ENCODE measurements at places on chromosomes 1 and 21.
A peak's percentile ranks its signal among the peaks of the same experiment; 100 is the strongest.

GRCh38 chr1:10686404-10687040, 109.9 kb downstream of the CASZ1 start:
- no peak for DNase-seq

DNA sequence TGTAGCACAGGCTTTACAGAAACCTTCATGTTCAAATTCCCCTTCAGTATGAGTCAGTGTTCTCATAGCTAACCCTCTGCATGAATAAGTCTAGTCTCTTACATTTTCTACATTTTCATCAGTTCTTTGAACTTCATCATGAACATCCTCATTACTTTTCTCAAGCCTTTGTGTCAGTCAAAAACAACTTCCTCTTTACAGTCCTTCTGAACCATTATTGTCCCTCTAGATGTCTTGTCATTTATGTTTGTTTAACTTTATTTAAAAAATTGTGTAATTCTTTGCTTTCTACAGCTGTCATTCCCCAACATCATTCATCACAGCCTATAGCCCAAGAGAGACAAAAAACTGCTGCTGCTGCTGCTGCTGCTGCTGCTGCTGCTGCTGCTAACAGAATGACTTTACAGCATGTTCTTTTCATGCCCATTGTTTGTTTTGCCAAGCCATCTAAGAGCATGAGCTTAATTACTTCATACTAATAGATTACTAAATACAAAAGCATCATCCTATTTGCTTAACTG, 133.1 kb downstream of the LRRC40 start:
- DNase-seq = peak; percentile 17

DNA sequence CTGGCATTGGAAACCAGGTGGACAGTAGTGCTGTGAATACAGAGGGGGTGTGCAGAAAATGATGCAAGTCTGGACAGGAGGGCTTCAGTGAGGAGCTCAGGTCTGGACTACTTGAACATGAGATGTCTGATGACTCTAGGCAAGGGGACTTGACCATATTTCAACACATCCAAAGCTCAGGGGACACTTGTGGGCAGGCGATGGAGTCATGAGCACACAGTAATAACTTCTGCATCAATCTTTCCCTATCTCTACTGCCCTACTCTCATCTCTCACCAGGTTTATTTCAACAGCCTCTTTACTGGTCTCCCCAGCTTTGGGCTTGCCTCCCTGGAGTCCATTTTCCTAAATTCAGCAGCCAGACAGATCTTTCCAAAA, 21.9 kb downstream of the FMO2 start:
- no peak for DNase-seq

DNA sequence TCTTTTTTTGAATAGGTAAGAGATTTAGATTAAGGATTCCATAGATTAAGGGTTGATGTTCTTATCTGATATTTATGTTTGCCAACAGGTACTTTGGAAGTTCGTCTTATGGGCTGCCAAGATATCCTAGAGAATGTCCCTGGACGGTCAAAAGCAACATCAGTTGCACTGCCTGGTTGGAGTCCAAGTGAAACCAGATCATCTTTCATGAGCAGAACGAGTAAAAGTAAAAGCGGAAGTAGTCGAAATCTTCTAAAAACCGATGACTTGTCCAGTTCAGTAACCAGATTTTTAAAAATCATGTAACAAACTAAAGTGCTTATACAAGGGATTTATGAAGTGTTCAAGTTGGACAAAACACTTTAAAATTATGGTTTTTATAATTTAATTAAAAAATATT, 100.5 kb downstream of the PKN2 start:
- DNase-seq = no peak

DNA sequence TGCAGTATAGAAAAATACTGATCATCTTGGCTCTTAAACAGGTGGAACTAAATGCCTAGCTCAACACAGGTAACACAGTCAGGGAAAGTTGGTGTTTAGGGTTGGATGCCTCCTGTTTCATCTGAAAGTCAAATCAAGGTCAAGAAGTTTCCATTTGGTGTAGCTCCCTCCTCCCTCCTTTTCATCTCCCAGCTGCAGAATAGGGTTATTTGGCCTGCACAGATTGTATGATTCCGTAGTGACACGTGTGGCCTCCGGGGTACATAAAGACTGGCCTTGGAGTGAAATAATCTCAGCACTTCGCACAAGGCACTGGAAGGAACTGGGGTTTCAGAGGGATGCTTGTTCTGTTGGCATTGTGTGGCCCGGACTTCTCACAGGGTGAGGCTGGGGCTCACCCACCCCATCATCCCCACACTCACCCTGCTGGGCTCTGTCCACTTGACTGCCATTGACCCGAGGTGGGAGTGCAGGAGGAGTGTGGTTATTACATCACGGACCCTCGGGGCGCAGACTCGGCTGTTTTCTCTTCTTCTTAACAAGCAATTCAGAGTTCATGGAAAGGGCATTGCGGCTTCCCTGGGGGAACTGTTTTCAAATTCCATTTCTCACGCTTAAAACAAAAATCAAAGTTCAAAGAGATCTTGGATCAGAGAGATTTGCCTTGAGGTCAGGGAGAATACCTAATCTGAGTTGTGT, 18.4 kb downstream of the IGSF5 start:
- no peak for DNase-seq

- no peak for DNase-seq
Observed at GRCh38 chr1:77370161-77370560, 88.3 kb downstream of the AK5 start.

GRCh38 chr1:108179018-108179417, 21.1 kb downstream of the SLC25A24 start:
- no peak for DNase-seq

DNA sequence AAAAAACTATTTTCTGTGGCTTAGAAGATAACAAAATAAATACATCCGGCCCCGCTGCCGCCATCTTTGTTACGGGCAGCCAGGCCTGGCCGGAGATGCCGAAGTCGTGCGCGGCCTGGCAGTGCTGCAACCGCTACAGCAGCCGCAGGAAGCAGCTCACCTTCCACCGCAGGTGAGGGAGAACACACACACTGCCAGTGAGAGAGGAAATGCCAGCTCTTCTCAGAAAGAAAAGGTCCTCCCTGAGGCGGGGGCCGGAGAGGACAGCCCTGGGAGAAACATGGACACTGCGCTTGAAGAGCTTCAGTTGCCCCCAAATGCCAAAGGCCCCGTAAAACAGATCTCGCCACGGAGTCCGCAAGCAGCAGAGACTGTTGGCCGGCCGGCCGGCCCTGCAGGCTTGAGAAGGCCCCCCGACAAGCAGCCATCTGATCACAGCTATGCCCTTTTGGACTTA, 323.2 kb downstream of the AMY1C start:
- DNase-seq = no peak

- DNase-seq = no peak
Observed at GRCh38 chr1:234899041-234899729, 229.5 kb downstream of the TOMM20 start.

DNA sequence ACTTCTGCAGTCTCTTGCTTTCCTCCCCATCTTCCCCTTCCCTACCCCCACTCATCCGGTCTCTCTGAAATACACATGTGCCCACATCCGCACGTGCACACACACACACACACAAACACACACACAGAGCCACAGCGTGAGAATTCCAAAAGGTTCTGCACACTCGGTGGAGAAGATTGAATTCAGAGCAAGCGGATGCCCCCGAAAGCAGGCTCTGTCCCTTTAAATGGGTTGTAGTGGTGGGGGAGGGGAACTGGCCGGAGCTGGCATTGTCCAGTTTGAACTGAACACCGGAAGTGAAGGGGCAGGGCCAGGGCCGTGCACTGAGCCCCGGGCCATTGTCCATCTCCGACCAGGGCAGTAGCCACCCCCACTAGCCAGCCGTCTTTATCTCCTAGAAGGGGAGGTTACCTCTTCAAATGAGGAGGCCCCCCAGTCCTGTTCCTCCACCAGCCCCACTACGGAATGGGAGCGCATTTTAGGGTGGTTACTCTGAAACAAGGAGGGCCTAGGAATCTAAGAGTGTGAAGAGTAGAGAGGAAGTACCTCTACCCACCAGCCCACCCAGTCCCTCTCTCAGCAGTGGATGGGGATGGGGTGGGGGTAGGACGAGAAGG, 1.3 kb upstream of the LIN28A start:
- no peak for DNase-seq

DNA sequence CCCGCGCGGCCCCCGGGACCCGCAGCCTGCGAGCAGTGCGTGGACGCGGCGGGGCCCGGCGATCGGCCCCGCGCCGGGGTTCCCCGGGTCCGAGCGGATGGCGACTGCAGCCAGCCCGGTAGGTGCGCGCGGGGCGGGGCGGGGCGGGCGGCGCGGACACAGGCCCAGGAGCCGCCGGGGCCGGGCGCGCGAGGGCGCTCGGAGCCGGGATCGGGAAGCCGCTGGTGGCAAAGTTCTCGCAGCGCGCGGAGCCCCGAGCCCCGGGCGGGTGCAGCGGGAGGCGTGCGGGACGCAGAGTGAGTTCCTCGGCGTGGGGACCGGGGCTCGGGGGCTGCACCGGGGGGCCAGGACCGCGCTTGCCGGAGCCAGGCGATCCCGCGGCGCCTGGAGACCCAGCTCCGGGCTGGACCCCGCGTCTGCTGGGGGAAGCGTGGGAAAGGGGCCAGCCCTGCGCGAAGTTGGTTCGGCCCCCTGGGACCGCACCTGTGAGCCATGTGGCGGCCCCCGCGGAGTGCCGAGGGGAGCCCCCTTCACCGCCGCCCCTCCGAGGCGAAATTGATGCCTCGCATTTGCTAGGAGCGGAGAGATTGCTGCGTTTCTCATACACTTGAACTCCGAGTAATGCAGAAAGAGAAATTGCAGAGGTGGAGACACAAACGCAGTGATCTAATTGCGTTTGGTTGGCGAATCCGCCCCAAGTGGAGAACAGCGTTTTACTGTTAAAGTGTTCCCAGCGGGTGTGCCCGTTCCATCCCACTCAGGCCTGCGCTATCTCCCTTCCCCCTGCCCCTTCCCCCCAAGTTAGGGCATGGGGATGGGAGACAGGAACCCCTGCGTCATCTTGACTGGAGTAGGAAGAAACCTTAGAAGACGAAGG, 228.9 kb upstream of the TMEM51 start:
- peak; percentile 10 for DNase-seq

DNA sequence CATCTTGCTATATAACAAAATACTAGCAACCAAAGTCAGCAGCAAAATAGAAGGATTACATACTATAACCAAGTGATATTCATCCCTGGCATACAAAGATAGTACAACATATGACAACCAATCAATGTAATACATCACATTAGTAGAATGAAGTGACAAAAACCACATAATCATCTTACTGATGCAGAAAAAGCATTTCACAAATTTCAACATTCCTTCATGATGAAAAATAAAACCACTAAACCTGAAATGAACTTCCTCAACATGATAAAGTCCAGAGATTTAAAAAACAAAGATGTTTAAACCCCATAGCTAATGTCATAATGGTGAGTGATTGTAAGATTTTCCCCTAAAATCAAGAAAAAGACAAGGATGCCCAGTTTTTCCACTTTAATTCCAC, 18.6 kb downstream of the RO60 start:
- DNase-seq = no peak

GRCh38 chr1:48823168-48823567, 46.5 kb upstream of the BEND5 start:
- no peak for DNase-seq

- DNase-seq = peak; percentile 76
Observed at GRCh38 chr1:53942127-53942957, 3.2 kb downstream of the IFT25 start.

GRCh38 chr1:168482106-168482505, 61.7 kb downstream of the XCL2 start:
- no peak for DNase-seq

GRCh38 chr1:55428231-55428630, 213.1 kb upstream of the USP24 start:
- no peak for DNase-seq

GRCh38 chr1:154819628-154820590, 50.2 kb downstream of the KCNN3 start:
- DNase-seq = peak; percentile 7

DNA sequence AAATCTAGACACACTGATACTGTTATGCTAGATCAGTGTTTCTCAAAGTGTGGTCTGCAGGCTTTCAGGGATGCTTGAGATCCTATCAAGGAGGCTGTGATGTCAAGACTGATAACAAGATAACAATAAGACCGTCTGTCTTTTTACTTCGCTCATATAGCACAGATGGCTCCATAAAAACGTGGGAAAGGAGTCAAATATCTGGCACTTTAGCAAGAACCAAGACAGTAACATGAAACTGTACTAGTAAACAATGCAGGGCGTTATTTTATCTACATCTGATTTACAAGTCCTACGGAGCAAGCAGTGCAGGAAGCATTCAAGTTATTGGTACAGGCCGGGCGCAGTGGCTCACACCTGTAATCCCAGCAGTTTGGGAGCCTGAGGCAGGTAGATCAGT, 3.6 kb upstream of the SPRR3 start:
- no peak for DNase-seq

DNA sequence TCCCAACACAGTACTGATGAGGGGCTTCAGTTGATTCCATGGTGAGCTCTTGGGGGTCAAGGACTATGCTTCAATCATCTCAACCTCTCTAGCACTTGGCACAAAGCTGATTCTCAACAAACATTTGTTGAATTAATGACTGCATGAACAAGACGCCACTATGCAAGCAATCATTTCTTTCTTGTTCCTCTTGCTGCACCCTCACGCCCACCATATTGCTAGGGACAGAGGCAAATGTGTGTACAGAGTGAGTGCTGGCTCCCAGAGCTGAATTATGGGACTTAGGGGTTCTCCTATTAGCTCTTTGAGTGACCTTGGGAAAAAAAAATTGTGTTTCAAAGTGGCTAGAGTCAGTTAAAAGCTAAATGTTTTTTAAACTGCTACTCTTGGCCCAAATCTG, 2.5 kb downstream of the ADAR start:
- no peak for DNase-seq

- no peak for DNase-seq
Observed at GRCh38 chr1:186967656-186968394, 139.1 kb downstream of the PLA2G4A start.

GRCh38 chr21:39087238-39088030, 95.8 kb downstream of the PSMG1 start:
- DNase-seq = no peak
